Fibroblast of gingiva (primary cell): ENCODE measurements at places on chromosomes 16 and 17.
A peak's percentile ranks its signal among the peaks of the same experiment; 100 is the strongest.

DNA sequence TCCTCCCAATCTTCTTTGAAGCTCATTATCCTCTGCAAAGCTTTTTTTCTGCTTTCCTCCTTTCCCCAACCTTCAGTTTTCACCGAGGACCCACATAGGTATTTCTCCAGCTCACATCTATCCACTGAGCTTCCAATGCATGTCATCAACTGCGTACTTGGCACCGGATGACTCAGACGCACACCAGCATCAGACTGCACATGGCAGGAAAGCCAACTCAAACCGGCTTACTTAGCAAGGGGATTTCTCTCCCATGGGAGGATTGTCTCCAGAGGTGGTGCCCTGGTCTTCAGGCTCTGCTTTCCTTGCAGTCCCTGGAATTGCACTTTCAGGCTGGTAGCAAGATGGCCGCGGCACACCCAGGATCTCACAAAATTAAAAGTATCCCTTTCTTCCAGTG, 1.7 kb upstream of the AKTIP start:
- no peak for DNase-seq

GRCh38 chr17:16953347-16953746, 18.6 kb downstream of the TNFRSF13B start:
- no peak for DNase-seq

GRCh38 chr17:64472564-64472963, 23.6 kb downstream of the MILR1 start:
- no peak for DNase-seq

DNA sequence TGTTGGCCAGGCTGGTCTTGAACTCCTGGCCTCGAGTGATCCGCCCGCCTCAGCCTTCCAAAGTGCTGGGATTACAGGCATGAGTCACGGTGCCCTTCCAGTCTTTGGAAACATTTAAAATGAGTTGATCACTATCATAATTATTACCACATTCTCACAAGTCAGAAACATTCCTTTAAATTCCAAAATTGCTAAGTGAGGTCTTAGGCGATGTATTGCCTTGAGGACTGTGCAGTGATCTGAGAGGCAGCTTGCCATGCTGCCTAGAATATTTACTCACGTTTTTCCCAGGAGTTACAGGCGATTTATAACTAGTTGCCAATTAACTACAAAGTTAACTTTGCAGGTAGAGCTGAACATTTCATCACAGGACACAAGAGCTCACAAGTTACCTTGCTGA, 5.7 kb upstream of the ATXN1L start:
- peak; percentile 65 for DNase-seq

DNA sequence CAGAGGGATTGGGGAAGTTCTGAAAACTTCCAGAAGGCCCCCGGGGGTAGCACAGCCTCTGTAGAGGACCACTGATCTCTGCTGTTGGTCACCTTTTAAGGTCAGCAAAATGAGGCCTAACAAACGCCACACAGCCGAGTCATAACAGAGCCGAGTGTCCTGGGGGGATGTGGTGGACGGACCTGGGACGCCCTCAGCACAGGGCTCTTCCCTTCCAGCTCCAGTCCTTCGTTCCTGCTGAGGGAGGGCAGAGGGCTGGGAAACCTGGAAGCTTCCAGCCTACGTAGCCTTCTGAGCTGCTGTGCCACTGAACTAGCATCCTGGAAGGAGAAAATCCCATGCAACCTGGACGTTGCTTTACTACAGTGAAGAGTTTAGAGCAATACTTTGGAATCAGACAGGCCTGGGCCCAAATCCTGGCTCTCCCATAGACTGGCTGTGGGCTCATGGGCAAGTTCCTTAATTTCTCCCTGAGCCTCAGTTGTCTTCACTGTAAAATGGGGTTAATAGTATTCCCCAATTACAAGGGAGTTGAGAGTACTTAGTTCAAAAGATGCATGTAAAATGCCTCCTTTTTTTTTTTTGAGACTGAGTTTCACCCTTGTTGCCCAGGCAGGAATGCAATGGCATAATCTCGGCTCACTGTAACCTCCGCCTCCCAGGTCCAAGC, 34.4 kb upstream of the ZCCHC14 start:
- no peak for DNase-seq

DNA sequence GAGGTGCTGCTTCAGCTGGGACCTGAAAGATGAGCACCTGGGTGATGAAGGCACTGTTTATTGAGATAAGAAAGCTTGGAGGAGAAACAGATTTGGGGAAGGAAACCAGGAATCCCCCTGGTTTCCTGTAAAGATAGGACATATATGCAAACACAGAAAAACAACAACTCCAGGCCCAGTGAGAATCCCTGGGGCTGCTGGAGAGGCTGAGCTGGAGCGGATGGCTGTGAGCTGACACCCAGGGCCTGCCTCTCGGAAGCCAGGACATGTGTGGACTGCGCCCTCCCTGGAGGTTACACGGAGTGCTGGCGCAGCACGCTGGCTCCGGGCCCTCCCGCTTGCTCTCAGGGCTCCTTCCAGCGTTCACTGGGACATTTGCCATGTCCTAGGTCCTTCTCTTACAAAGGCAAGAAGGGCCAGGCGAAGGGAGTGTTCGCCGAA, 57.5 kb downstream of the CYB5B start:
- DNase-seq = peak; percentile 94

- peak; percentile 6 for DNase-seq
These were observed 204.8 kb upstream of the CPHXL start for GRCh38 chr16:75931043-75931442.

- DNase-seq = no peak
These were observed 13.1 kb downstream of the SLC47A2 start for GRCh38 chr17:19703106-19703827.

DNA sequence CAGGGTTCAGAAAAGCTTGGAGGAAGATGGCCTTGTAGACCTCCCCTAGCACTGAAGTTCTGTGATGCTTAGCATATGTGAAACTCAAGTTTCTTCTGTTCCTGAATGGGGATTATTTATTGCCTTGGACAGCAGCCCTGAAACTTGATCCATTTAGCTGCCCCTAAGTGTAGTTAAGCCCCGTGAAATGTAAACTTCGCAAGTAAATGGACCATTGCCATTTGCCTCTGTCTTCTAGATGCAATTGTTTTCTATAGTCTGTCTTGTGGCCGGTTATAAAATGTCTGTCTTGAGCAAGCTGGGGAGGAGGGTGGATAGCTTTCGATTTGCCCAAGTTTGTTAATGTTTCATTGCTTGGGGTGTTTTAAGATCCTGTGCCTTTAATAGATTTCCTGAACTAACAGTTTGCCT, 261.8 kb downstream of the CDH13 start:
- peak; percentile 82 for DNase-seq

GRCh38 chr17:72860778-72861177, 231.7 kb downstream of the SLC39A11 start:
- no peak for DNase-seq

DNA sequence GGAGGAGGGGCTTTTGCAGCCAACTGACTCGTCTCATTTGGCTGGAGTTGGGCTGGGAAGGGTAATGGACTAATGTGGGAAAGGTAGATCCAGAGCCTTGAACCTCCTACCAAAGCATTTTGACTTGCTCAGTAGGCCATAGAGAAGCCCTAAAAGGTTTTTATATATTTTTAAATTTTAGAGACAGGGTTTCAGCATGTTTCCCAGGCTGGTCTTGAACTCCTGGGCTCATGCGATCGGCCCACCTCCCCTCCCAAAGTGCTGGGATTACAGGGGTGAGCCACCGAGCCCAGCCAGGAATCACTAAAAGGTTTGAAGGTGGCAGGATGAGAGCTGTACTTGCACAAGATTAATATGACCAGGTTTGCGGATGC, 2.0 kb upstream of the PITPNC1 start:
- DNase-seq = no peak

- DNase-seq = no peak
These were observed 398.9 kb downstream of the SHISA9 start for GRCh38 chr16:13300066-13300840.

- no peak for DNase-seq
These were observed 6.5 kb upstream of the PRR29 start for GRCh38 chr17:63991611-63992010.

DNA sequence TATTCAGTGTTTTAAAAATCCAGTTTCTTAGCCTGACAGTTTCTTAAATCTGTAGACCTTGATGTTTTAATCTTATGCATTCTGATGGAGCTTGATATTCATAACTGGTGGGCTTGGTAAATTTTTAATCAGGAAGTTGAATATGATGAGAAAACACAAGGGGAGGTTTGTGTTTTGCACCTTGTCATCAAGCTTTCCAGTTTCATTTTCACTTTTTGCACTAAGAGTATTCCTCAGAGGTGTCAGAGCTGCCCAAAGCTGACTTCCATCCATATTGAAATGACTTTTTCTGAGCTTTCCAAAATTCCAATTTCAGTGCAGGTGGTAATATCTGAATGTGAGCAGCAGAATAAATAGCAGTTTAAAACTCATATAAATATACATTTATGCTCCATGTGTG, 555.0 kb upstream of the RBFOX1 start:
- no peak for DNase-seq

GRCh38 chr16:63539276-63539675, 1503.0 kb upstream of the CDH8 start:
- no peak for DNase-seq

DNA sequence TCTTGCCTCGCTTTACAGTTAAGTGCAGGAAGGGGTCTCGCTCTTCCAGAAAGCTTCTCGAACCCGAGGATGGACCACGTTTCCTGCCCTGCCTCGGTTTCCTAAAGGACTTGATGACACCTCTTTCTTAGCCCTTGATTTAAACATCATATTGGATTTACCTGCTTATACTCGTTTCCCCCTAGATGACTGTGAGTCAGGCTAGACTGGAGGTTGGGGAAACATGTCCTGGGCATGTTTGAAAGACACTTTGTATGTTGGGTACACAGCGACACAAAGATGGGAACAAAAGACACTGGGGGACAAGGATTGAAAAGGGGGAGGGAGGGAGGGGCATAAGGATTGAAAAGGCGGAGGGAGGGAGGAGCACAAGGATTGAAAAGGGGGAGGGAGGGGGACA, 30.0 kb downstream of the SDK2 start:
- no peak for DNase-seq

DNA sequence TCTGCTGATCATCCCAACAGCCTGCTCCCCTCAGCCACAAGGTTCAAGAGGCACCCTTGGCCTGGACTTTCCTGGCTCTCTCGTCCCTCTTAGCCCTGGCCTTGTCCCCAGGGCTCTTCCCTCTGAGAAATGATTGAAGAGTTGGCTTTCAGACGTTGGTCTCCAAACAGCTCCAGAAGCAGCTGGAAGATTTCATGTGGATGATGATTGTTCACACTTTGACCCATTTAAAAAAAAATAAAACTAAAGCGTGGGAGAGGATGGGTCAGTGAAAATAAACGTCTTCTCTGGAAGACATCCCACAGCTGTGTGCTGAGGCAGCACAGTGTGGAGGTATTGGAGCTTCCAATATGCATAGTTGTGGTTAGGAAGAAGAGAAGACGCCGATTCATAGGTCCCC, 54.7 kb upstream of the CDH11 start:
- DNase-seq = peak; percentile 54

GRCh38 chr17:3894911-3895343, 2.1 kb upstream of the CAMKK1 start:
- DNase-seq = peak; percentile 19

GRCh38 chr17:11986942-11987329, 10.3 kb downstream of the ZNF18 start:
- DNase-seq = peak; percentile 35

GRCh38 chr17:3879591-3880417, 13.0 kb downstream of the CAMKK1 start:
- DNase-seq = no peak

GRCh38 chr17:48037036-48037837, at the start of gene COPZ2:
Gene COPZ2 (minus strand): TSS chr17:48037797. CDS start chr17:48037777, 20 bp downstream.
- peak; percentile 68 for DNase-seq

- no peak for DNase-seq
These were observed 17.7 kb upstream of the DOC2B start for GRCh38 chr17:199191-199604.

DNA sequence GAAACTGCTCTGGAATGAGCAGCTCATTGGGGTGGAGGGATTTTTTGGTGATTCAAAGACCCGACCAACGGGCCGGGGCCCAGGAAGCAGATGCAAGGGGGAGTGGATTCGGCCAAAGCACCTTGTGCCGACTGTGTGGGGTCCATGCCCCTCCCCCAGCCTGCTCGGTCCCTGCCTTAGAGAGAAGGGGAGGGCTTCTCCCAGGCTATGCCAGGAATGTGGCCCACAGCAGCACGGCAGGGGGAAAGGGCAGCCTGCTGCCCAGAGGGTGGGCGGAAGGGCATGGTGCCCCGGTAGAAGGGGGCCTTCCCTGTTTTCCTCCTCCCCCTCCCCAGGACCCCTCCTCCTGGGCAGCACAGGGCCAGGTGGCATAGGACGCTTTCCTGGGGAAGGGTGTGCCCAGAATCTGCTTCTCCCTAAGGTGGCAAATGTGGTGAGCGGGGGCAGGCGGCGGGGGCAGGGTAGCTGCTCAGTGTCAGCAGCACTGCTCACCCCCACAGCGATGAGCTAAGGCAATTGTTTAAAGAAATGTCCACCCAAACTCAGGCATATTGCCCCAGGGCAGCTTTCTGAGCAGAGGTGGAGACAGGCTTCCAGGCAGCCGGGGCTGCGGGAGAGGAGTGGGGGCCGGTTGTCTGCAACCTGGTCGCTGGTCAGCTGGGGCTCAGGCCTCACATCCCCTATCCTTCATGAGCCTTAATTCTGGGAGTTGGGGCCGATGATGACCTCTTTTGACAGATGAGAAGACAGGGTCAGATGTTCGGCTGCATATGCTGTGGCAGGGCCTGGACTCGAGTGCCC, 33.9 kb upstream of the MLKL start:
- no peak for DNase-seq

- no peak for DNase-seq
These were observed 2.0 kb upstream of the ACE start for GRCh38 chr17:63474586-63475460.

- no peak for DNase-seq
These were observed 3.8 kb upstream of the ANKFN1 start for GRCh38 chr17:56149266-56150036.

DNA sequence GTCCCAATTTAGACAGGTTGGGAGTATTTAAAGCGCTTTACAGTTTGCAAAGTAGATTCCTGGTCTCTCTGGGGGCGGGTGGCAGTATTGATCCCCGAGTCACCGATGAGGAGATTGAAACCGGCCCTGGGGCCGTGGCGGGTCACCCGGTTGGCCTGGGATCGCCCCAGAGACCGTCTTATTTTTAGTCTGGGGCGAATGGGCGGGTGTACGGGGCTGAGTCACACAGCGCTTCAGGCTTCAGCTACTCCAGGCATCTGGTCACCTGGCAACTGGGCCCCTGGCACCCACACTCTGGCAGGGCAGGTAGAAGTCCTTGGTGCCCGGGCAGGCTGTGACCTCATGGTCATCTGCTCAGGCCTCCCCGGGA, 669 bp downstream of the MIEF2 start:
- DNase-seq = peak; percentile 36

DNA sequence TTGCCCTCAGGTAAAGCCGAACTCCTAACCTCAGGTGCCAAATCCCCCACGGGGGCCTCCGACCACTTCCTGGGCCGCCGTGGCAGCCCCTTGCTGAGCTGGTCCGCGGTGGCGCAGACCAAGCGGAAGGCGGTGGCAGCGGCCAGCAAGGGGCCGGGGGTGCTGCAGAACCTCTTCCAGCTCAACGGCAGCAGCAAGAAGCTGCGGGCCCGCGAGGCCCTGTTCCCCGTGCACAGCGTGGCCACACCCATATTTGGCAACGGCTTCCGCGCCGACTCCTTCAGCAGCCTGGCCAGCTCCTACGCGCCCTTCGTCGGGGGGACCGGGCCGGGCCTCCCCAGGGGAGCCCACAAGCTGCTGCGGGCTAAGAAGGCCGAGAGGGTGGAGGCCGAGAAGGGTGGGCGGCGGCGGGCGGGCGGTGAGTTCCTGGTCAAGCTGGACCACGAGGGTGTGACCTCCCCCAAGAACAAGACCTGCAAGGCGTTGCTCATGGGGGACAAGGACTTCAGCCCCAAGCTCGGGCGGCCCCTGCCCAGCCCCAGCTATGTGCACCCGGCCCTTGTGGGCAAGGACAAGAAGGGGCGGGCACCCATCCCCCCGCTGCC, 51.6 kb downstream of the ACTG1 start:
- DNase-seq = no peak
